KBM-7 (cell line): ENCODE measurements at places on chromosomes 5 and 9.

- no peak for DNase-seq
Measured at GRCh38 chr9:13502484-13502883, 223.0 kb upstream of the MPDZ start.

GRCh38 chr9:98894171-98894570 is 49.5 kb upstream of the COL15A1 start:
- DNase-seq, result no peak

DNA sequence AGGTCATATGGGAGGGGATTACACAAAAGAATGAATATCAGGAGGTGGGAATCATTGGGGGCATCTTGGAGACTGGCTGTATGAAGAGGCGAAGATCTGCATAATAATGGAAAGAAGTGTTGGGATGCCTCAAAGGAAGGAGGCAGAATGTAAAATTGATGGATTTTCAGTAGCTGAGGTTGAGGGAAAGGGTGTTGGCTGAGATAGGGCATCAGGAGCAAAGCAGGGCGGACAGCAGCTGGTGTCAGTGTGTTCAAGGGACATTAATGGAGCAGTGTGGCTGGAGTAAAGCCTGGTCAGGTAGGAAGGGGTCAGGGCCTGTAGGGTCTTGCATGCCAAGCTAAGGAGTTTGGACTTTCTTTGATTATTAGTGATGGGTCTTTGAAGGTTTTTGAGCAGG is 65.2 kb upstream of the TNFAIP8 start:
- no peak for DNase-seq

- no peak for DNase-seq
Measured at GRCh38 chr5:159743234-159743633, 173.0 kb upstream of the ADRA1B start.

GRCh38 chr5:127586066-127586770 is 62.7 kb upstream of the CTXN3 start:
- no peak for DNase-seq

- DNase-seq, result peak; percentile 49
Measured at GRCh38 chr9:16191691-16192402, 639.0 kb downstream of the CCDC171 start.

- DNase-seq, result no peak
Measured at GRCh38 chr5:77771452-77771851, 4.7 kb downstream of the TBCA start.

DNA sequence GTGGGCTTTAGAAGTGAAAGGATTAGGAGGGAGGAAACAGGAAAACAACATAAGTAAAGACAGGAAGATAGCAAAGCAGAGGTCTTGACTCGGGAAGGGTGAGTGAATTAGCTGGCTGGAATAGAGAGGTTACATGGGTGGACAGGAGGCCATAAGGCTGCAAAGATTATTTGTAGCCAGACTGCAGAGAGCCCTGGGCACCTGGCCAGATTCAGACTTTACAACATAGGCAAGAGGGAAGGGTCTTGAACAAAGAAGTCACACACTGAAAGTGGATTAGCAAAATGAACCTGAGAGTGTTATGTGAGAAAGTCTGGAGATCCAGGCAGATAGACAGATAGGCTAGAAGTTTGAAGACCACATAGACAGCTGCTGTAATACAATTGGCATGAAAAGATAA is 29.7 kb upstream of the CER1 start:
- DNase-seq, result no peak

- no peak for DNase-seq
Measured at GRCh38 chr9:5449521-5450358, 602 bp upstream of the CD274 start.

- DNase-seq, result no peak
Measured at GRCh38 chr5:10859393-10860195, 98.6 kb upstream of the DAP start.

DNA sequence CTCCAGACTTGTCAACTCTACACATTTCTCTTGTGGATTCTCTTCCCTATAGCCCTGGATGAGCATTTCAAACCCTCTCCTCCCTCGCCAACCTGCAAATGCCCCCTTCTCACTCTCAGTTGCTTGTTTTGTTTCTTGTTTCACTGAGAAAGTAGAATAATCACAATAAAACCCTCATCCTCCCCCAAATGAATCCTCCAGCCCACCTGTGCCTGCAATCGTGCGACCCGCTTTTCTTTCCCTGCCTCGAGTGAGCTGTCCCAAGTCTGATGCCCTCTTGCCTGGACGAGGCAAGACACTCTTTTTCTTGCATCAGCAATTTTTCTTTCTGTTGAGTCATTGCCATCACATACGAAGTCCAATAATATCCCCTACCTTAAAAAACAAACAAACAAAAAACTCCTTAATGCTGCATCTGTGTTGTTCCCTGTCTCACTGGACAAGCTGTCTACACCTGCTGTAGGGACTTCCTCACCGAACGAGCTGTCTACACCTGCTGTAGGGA is 3.7 kb upstream of the CACNA1B start:
- no peak for DNase-seq

GRCh38 chr9:83701286-83701685 is 6.5 kb downstream of the UBQLN1 start:
- no peak for DNase-seq

GRCh38 chr5:60223342-60223741 is 329.8 kb upstream of the PDE4D start:
- no peak for DNase-seq
